Astrocyte of the spinal cord (primary cell): ENCODE measurements at places on chromosomes 11 and 22.

- no peak for DNase-seq
Observed at GRCh38 chr11:60919956-60920355, 4.3 kb upstream of the TMEM132A start.

GRCh38 chr11:62190011-62190410 is at the start of gene SCGB1D1:
TSS of gene SCGB1D1 (plus strand) at chr11:62190216. CDS start at chr11:62190285, 69 bp downstream.
- DNase-seq: no peak

GRCh38 chr11:65498977-65499712 is at the start of gene MALAT1:
TSS of gene MALAT1 (plus strand) at chr11:65499045.
- DNase-seq: peak; percentile 96

DNA sequence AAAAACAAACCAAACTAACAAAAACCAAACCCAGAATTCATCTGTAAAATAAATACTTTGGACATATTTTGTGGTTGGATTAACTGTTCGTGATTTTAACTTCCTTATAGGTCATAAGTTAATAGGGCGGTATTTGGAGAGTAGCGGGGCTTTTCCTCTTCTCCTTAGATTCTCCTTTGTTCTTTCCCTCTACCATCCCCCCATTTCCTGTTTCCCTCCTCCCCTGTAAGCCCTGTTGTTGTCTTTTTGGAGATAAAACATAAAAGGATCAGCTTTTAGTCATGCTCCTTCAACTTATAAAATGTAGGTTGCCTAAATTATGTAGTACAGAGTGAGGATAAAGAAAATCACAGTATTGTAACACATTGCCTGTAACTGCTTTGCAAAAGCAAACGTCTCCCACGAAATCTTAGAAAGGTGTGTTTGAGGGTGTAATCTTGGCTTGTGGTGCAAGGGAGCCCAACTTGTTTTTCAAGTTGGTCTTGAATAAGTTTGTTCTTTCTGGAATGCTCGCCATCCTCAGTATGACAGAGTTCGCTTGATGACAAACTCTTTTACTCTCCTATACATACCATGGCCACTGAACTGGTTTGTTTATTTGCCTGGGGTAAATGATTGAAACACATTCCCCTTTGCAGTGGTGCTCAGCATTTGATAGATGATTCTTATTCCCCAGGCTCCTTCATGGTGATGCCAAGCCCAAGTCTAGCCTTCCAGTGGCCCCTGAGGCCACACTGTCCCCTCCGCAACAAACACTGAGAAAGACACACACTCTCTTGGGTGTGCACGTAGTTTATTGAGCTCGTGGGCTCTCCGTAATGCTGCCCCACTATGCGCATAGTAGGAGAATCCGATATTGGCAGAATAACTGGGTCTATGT is 49.4 kb downstream of the TEAD1 start:
- peak; percentile 55 for DNase-seq

GRCh38 chr11:76805206-76805913 is 22.2 kb downstream of the TSKU start:
- DNase-seq: no peak
